ENCODE measurements at places on chromosomes 3 and 15.

- DNase-seq = no peak
These were observed 874.0 kb downstream of the PLOD2 start for GRCh38 chr3:145286937-145287336.

- DNase-seq = no peak
These were observed 410.6 kb upstream of the THRB start for GRCh38 chr3:24905266-24905665.

DNA sequence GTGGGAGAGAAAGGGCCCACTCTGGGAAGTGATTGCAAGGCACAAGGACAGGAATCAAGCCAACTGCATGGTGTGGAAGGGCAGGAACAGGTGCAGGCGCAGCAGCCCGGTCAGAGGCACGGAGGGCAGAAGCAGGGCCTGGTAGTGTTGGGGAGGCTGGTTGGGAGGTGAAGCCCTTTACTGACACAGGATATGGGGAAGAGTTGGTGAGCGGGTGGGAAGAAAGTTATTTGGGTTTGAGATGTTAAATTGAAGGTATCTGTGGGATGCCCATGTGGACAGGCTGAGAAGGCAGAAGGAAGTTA, 83.6 kb upstream of the ABHD2 start:
- DNase-seq = no peak

- no peak for DNase-seq
These were observed 156.8 kb downstream of the IMPG2 start for GRCh38 chr3:101163554-101163953.

DNA sequence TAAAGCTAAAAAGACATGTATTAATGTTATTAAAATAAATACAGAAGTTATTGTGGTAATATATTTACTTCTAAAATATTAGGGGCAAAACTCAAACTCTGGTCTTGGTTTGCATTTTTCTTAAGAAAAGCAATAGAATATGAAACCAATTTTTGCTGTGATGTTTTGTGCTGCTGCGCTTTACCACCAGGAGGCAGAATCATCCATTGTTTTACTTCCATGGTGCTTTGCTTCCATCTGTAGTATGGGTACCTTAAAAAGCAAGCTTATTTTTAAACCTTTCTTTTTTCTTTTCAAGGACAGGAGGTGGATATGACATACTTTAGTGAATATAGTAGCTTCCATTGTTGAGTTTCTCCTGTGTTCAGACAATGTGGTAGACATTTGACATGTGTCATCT, 46.6 kb upstream of the MRPL3 start:
- DNase-seq = no peak

- no peak for DNase-seq
These were observed 56.2 kb upstream of the SPATA12 start for GRCh38 chr3:57004229-57004628.

- DNase-seq = no peak
These were observed 1.8 kb downstream of the CD276 start for GRCh38 chr15:73685981-73686380.

GRCh38 chr3:3020209-3020608, 90.0 kb downstream of the IL5RA start:
- DNase-seq = no peak

GRCh38 chr3:140236836-140237501, 302.0 kb downstream of the CLSTN2 start:
- DNase-seq = no peak

GRCh38 chr15:36579792-36580431, 486 bp downstream of the CDIN1 start:
- peak; percentile 7 for DNase-seq

DNA sequence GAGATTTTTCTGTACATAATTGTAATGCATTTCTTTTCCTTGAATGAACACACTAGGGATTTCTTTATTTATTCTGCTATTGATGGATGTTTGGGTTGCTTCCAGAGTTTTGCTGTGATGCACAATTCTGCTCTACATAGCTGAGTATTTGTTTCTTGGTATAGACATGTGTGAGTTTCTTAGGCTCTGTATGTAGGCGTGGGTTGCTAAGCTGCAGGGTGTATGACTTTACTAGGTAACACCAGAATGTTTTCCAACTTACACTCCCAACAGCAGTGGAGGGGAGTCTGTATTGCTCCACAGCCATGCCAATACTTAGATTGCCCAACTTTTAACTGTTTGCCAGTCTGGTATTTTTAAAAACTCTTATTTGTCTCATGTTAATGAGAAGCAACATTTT, 155.5 kb upstream of the TNIK start:
- DNase-seq = no peak

DNA sequence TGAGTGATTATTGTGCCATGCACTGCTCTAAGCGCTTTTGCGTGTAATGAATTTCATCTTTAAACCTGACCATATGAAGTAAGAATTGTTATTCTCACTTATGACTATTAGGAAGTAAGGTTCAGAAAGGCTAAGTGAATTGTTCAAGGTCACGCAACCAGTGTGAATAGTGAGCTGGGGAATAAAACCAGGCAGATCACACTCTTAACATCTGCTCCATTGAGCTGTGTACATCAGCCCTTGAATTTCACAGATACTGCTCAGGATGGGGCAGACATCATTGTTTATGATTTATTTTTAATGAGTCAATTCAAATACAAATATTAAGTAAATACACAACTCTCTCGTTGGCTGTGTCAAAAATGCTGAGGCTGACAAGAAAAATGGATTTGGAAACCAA, 184.5 kb downstream of the FNDC3B start:
- DNase-seq = no peak

DNA sequence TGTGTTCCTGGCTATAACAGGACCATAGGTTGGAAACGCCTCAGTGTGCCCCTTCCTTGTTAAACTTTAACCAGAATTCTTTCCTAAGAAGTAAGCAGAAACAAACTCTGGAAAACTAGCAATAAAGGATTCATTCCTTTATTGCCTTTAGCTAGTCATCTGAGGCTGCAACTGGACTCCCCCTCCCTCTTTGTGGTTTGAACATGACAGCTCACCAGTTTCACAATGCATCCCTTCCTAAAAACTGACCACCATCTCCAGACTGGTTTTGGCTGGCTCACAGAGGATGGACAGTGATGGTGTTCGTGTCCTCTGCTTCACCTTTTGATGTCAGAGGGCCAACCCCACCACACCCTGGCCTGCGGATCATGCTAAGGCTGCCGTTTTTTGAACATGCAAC, 27.9 kb upstream of the TGFBR2 start:
- no peak for DNase-seq

DNA sequence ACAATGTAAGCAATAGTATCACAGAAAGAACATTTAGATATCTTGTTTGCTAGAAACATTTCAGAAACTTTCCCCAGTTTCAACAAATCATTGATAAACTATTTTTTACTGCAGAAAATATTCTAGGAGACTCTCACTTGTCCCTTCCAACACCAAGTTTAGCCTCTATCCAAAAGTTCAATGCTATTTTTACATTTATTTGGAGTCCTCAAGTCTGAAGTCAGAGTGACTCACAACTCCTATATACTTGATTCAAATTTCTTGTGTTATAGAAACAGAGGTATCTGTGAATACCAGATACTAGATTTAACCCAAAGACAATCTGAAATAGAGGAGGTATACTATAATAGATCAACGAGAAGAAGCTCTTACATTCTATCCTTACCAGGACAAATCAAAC, 49.6 kb downstream of the RFX7 start:
- DNase-seq = no peak

GRCh38 chr15:72487070-72487797, 13.1 kb downstream of the ARIH1 start:
- no peak for DNase-seq

DNA sequence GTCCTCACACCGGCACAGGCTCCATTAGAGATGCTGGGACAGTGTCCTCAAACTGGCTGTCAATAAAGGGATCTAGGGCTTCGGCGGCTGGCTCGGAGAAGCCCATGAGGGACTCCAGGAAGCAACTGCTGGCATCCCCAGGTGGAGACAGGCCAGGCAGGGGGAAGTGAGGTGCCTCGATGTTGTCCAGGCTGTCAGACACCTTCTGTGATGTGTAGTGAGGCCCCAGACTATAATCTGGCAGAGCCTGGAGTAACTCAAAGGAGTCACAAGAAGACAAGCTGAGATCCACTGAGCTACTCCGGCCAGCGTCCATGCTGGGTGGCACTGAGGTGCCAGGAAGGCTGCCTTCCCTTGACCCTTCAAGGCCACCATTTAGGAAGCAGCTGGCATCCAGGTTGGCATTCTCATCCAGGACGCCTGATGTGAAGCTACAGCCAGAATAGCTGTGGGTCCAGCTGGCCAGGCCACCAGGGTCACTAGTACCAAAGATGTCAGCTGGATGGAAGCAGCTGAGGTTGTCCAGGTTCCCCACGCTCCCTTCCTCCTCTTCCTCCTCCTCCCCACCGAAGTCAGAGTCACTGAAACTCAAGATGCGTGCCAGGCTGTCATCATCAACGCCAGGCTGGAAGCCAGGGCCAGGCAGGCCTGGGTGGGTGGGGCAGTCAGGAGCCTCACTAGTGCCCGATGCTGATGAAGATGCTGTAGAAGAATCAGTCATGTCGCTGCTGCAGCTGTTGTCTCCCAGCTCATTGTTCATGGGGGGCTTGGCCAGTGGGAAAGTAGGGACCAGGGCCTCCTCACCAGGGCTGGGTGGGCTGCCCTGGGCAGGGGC, 10.1 kb downstream of the CSRNP1 start:
- DNase-seq = no peak

DNA sequence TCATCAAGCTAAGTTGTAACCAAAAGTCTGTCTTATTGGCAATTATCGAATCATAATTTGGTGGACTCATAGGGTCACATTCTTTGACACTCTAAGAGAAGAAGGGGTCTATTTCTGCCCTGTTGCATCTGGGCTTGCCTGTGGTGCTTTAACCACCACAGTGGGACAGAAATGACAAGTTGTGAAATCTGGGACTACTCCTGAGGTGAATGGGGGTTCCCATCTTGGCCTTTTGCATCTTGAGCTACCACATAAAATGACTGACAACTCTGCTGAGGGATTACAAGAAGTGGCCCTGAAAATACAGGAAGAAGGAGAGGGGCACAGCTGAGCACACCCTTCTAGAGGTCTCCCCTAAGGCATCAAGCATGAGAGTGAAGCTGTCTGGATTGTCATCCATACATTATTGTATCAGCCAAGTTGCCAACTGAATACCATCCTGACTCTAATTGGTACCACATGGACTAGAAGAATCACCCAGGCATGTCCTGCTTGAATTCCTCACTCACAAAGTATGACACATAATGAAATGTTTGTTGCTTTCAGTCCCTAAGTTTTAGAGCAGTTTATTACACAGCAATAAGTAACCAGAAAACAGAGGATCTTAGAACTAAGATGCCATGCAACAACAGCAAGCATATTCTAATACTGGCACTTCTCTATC, 306.5 kb downstream of the ROBO1 start:
- no peak for DNase-seq

DNA sequence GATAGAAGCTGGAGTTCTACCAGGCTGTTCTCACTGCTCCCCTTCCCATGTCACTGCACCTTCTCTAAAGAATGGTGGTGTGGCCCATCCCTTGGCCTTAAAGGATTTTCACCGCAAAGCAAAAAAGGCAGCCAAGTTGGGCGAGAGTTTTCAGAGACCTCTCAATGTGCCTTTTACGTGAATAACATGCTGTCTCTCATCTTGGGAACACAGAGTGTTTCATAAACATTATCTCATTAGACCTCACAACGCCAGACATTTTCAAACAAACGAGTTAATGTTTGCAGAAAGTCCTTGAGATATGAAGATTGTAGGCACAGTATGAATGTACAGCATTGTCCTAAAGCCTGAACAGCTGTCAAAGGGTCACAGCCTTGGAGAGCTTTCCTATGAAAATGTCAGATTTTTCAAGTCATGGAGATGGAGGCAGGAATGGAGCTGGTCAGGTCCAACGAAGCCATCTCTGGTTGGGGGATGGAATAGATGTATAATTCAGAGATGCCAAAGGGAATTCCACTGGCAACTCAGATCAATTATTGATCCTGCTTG, 21.3 kb downstream of the TM4SF1 start:
- no peak for DNase-seq

DNA sequence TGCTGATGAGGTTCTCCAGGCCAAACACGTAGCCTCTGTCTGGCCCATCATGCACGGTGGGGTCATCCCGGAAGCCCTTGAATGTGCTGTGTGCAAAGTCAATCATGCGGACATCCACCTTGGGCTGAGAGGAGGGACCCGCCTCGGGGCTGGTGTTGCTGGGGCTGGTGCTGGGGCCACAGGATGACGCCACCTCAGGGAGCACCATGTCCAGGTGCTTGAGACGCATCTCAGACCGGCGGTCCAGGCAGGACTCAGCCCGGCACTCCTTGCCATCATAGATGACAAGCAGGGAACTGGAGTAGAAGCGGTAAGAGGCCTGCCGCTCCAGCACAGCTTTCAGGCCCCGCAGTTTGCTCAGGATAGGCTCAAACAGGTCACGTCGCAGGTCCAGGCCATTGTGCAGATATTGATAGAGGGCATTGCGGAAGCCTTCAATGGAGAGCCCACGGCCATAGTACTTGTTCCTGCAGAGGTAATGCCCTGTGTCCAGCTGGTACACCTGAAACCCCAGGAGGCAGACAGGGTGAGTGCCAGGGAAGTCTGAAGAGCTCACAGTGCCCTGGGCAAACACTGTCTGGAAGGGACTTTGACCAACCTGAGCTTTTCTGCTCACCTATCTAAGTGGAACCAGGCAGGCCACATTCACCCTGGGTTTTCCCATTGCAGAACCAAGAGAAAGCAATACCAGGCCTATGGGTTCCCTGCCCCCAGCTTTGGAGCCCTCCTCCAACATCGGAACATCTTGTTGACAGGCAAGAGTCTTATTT, 3.6 kb upstream of the GMPPB start:
- no peak for DNase-seq

DNA sequence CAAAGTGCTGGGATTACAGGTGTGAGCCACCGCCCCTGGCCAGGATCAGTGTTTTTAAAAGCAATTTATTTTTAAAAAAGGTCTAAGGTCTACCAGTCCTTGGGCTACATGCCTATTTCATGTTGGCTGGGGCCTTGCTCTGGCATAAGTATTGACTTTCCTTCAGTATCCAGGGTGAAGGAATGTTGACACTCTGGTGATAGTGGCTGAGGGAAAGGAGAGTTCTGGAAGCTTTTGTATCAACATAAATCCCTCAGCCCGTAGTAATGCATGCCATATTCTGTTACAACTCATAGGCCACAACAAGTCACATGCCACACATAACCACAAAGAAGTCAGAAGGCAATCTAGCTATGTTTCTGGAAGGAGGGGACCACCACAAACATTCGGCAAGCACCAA, 273.9 kb downstream of the ROBO2 start:
- no peak for DNase-seq

- no peak for DNase-seq
These were observed 102.8 kb downstream of the FRMD5 start for GRCh38 chr15:44092221-44092620.

DNA sequence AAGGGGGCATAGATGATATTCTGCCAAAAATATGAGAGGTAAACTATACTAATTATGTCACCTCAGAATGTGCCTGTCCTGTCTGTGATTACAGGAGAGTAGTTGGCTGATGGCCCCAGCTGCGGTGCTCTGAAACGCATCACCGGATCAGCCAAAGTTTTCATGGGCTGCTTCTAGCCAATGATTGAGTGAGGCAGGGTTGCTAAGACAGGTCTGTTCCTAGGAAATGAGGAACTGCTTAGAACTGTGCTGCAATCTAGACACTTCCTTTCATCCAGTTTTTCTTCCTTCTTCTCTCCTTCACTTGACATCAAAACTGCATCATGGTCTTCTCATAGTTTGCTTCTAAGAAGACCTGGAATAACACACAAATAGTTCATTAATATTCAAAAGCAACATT, 124.0 kb downstream of the KCNH8 start:
- DNase-seq = no peak
